ENCODE measurements at places on chromosomes 1 and 21.

GRCh38 chr1:11434501-11434900, 44.5 kb upstream of the DISP3 start:
- no peak for DNase-seq

- DNase-seq = no peak
These were observed 73.0 kb downstream of the DHRS3 start for GRCh38 chr1:12544992-12545391.

DNA sequence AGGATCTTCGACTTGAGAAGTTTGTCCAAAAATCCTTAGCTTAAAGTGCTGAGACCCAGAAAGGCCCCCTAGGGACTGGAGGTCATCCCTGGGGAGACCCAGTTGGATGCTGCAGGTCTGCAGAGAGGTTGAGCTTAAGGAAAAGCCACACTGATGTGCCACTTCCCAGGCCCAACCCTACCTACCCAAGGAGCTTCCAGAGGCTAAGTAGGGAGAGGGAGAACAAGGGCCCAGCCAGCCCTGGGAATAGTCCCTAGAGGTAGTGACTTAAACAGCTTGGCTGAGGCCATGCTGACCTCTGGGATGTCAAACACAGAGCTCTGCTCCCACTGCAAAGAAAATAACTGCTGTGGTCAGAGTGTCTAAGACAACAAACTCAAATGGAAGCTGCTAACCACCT, 693.7 kb downstream of the MATN1 start:
- no peak for DNase-seq

- no peak for DNase-seq
These were observed 93.6 kb downstream of the SNRPE start for GRCh38 chr1:203954788-203955552.

- no peak for DNase-seq
These were observed 14.1 kb upstream of the KCNN3 start for GRCh38 chr1:154883919-154884868.

DNA sequence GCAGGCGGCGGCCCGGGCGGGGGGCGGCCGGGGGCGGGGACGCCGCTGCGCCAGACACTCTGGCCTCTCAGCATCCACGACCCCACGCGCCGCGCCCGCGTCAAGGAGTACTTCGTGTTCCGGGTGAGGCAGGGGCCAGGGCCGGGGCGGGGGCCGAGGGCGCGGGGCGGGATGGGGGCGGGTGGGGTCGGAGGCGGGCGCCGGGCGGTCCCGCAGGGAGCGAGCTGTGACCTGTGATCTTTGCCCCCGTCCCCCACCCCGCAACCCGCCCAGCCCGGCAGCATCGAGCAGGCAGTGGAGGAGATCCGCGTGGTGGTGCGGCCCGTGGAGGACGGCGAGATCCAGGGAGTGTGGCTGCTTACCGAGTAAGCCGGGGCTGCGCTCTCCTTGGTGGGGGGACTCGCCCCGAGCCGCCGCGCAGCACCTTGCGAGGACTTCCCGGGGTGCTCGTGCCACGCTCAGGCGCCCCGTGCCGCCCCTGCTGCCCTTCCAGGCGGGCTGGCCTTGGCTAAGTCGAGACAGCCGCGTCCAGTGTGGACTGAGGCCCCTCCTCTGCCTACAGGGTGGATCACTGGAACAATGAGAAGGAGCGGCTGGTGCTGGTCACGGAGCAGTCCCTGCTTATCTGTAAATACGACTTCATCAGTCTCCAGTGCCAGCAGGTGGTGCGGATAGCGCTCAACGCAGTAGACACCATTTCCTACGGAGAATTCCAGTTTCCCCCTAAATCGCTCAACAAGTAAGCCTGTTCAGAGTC, 514 bp downstream of the TPRG1L start:
- no peak for DNase-seq

DNA sequence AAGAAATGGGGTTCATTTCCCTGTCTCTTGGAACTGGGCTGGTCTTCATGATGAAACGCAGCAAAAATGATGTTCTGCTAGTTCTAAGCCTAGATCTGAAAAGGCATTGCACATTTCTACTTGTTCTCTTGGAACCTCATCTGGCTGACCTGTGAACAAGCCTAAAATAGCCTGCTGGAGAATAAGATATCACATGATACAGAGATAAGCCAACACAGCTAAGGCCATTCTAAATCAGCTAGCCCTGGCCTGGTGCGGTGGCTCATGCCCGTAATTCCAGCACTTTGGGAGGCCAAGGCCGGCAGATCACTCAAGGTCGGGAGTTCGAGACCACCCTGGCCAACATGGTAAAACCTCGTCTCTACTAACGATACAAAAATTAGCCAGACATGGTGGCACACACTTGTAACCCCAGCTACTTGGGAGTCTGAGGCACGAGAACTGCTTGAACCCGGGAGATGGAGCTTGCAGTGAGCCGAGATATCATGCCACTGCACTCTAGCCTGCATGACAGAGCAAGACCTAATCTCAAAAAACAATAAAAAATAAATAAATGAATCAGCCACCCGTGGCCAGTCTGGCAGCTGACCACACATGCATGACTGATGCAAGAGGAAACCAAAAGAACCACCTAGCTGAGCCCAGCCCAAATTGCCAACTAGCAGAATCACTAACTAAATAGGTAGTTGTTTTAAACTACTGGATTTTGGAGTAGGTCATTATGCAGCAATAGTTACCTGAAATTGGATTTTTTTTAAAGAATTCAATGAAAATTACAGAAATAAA, 18.0 kb downstream of the CD244 start:
- DNase-seq = no peak

DNA sequence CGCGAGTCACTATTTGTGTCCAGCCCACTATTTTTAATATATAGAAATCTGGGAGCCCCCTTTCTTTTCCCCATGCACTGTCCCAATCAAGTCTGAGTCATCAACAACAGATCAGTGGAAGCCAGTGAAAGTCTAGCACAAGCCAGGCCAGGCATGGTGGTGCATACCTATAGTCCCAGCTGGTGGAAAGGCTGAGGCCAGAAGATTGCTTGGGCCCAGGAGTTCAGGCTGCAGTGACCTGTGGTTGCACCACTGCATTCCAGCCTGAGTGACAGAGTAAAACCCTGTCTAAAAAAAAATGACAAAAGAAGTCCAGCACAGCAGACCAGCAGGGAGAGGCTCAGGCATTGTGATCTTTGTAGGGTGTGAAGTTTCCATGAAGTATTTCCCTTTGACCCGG, 9.0 kb upstream of the RPL5 start:
- no peak for DNase-seq

DNA sequence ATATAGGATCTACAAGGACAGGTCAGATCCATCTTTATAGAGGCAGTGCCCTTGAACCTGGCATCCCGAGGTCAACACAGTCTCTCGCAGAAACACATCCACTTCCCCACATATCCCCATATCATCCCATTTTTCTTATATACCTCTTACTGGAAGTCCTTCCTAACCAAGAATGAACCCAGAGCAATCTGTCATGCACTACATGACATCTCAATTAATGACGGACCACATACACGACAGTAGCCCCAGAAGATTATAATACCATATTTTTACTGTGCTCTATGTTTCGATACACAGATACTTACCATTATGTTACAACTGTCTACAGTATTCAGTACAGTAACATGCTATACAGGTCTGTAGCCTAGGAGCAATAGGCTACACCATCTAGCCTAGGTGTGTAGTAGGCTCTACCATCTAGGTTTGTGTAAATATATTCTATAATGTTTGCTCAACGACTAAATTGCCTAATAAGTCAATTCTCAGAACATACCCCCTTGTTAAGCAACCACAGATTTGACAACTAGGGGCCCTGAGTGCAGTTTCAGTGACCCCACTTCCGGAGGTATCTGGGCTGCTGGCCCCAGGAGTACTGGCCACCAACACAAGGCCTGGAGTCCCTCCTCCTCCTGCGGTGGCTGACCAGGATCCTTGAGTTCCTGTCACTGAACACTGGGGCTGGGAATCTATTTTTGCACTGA, 28.1 kb downstream of the PTPN14 start:
- no peak for DNase-seq

- DNase-seq = no peak
These were observed 26.7 kb downstream of the TSPAN2 start for GRCh38 chr1:115062542-115063004.

GRCh38 chr1:157139052-157139715, 989 bp upstream of the ETV3 start:
- no peak for DNase-seq

- DNase-seq = no peak
These were observed 6.1 kb downstream of the ATF3 start for GRCh38 chr1:212614453-212615200.

GRCh38 chr1:29243023-29243870, 6.9 kb downstream of the PTPRU start:
- no peak for DNase-seq

DNA sequence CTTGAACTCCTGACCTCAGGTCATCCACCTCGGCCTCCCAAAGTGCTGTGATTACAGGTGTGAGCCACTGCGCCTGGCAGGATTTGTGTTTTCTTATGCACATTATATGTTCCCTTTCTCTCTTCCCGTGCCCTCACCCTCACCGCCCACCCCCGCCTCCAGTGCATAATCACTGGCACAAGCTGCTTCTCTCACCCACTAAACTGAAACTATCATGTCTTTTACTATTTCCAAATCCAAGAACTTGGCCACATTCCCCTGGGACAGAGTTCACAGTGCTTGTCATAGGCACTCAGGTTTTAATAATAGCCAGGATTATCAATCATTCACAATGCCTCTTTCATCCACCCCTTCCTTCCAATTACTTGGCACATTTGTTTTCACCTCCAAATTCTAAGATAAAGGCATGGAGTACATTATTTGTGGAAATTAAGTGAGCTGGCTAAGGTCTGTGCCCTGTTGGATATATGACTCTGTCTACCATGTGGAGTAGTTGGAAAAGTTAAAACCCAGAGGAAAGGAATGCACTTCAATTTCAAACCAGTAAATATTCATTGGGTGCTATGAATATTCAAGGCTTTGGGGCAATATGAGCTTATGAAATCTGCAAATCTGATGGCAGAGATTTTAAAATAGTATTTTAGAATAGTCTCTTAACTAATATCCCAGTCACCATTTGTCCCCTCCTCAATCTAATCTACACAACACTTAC, 17.6 kb upstream of the MAPKAPK2 start:
- DNase-seq = no peak

GRCh38 chr1:3409366-3410141, 44.9 kb upstream of the ARHGEF16 start:
- no peak for DNase-seq

DNA sequence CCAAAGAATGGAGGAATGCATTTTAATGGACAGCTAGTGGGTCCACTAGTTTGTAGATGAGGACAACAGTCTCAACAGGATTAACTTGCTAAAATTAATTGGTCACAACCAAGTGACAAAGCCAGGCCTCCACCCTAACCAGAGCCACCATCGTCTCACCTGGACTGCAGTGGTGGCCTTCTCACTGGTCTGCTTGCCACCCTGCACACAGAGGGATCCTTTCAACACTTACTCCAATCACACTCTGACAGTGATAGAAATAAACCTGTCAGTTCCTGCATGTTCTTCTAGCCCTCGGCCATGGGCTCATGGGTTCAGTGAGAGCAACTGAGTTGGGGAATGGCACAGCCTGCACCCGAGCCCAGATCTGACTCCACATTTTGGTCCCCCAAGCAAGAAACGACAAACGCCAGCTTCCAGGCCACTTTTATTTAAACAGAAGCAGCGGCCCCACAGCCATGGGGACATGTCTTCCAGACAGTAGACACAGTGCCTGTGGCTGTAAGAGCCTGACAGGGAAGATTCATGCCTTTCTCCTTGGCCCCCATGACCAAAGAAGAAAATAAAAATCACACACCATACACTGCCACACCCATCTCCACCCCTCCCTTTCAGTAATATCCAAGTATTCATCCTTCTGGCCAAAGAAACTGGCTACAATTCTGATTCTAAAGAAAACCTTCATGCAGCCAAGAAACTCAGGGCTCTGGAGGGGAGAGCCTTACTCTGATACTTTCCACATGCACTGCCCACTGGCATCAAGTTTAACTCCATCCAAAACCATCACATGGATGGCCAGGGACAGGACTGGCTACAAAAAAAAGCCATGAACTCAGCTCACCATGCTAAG, 37.6 kb downstream of the DHCR24 start:
- no peak for DNase-seq

- DNase-seq = peak; percentile 59
These were observed 115.3 kb upstream of the FMN2 start for GRCh38 chr1:239976130-239976968.

DNA sequence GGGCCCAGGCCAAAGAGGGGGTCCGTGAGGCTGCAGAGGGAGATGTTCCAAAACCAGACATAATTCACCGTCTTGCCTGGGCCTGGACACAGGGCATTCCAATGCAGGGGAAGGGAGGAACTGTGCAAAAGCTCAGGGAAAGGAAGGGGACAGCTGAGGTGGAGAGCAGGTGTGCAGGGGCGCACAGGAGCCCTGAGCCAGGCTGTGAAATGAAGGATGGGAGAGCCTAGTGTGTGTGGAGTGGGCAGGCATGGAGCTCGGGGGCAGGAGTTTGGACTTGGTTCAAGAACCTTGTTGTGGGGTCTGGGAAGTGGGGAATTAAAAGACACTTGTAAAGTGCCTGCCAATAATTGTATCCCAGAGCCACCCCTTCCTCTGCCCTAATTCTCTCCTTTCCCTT, 2.3 kb downstream of the TNNI1 start:
- no peak for DNase-seq

- DNase-seq = no peak
These were observed 18.5 kb upstream of the C1orf21 start for GRCh38 chr1:184368354-184368753.

DNA sequence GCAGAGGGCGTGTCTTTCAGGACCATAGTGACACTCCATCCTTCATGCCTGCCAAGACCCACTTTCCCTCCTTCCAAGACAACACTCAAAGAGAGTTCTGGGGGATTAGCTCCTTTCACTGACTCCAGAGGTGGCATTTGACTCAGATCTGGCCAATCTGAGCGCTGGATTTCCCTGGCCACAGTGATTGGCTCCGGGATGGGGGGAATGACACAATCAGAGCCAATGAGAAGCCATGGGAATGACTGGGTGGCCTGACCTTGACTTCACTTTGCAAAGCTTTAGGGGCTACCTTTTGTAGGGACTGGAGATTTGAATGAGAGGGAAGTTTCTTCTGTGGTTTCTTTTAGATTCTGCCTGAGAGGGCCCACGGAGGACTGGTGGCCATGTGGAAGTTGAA, 26.9 kb upstream of the WNT4 start:
- DNase-seq = no peak

DNA sequence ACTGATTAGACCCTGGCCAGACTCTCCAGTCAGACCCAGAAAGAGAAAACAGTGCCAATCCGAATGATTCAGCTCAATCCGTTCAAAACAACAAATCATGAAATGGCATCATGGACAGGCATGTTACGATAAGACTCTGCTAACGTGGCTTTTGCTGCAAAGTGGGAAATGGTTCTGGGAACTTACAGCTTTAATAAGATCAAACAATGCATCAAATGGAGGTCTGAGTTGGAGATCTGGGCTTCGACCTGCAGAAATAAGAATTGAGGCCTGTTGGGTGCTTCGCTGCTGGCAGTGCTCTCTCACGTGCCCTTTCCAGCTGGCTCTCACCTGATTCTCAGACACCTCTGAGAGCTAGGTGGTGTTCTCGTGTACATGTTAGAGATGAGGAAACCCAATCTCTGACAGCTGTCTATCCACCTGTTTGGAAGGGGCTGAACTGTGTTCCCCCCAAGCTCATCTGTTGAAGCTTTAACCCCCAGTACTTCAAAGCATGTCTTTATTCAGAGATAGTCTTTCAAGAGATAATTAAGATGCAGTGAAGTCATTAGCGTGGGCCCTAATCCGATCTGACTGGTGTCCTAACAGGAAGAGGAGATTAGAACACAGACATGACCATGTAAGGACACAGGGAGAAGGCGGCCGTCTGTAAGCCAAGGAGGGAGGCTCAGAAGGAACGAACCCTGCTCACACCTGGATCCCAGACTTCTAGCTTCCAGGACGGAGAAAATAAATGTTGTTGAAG, 45.5 kb upstream of the ETS2 start:
- DNase-seq = no peak

GRCh38 chr1:48582408-48582807, 110.4 kb upstream of the SPATA6 start:
- no peak for DNase-seq

All from neuronal stem cell (in vitro differentiated cells).